ENCODE measurements at places on chromosomes 7 and 10.
A peak's percentile ranks its signal among the peaks of the same experiment; 100 is the strongest.

GRCh38 chr10:7484456-7485243 lies 73.8 kb upstream of the SFMBT2 start:
- peaks cover 31% of the 10 kb centered on the region for H3K36me3 ChIP-seq
- DNase-seq: peak; percentile 93
- H3K27me3 ChIP-seq: no peaks in the 10 kb centered on the region
- H3K4me3 ChIP-seq: peak overlapping the region; percentile 72
- H3K27ac ChIP-seq: peak overlapping the region; percentile 99
- H3K4me1 ChIP-seq: peaks cover 86% of the 10 kb centered on the region

GRCh38 chr7:130814778-130815335 lies 80.8 kb upstream of the KLF14 start:
- no peaks in the 10 kb centered on the region for H3K36me3 ChIP-seq
- no peak overlapping the region for H3K27ac ChIP-seq
- H3K4me3 ChIP-seq: no peak overlapping the region
- H3K4me1 ChIP-seq: no peaks in the 10 kb centered on the region
- no peak for DNase-seq

- peaks cover 2% of the 10 kb centered on the region for H3K27me3 ChIP-seq
- no peaks in the 10 kb centered on the region for H3K36me3 ChIP-seq
- no peak for DNase-seq
- no peak overlapping the region for H3K4me3 ChIP-seq
These were observed 52.5 kb upstream of the LHFPL3 start for GRCh38 chr7:104275900-104276299.

DNA sequence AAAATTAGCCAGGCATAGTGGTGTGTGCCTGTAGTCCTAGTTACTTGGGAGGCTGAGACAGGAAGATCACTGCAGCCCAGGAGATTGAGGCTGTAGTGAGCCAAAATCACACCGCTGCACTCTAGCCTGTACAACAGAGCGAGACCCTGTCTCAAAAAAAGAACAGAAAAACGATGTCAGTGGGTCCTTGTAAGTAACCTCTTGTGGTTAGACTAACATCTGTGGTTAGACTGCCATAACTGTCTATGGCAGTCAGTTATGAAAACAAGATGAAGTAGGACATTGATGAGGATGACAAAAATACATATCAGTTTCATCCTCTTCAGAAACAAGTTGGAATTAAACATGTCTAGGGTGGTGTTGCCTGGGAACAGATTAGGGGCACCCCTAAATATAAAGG lies 53.3 kb downstream of the AKAP9 start:
- H3K4me1 ChIP-seq: peaks cover 18% of the 10 kb centered on the region
- H3K4me3 ChIP-seq: no peak overlapping the region
- H3K36me3 ChIP-seq: peaks cover 24% of the 10 kb centered on the region
- H3K27me3 ChIP-seq: no peaks in the 10 kb centered on the region
- no peak overlapping the region for H3K27ac ChIP-seq

GRCh38 chr10:77442699-77443189 lies 194.9 kb downstream of the KCNMA1 start:
- no peak overlapping the region for H3K27ac ChIP-seq
- H3K4me1 ChIP-seq: no peaks in the 10 kb centered on the region
- DNase-seq: no peak

GRCh38 chr10:95290461-95291364 lies at the start of gene PDLIM1:
Gene PDLIM1 (minus strand): TSS chr10:95291003. CDS start chr10:95290915, 88 bp downstream.
- peaks cover 59% of the 10 kb centered on the region for H3K27me3 ChIP-seq
- peak; percentile 67 for DNase-seq
- no peaks in the 10 kb centered on the region for H3K36me3 ChIP-seq
- H3K27ac ChIP-seq: peak within 1 kb of the TSS; percentile 42

GRCh38 chr10:126156012-126156411 lies 232.3 kb downstream of the ADAM12 start:
- no peaks in the 10 kb centered on the region for H3K4me1 ChIP-seq
- H3K4me3 ChIP-seq: no peak overlapping the region
- H3K27ac ChIP-seq: no peak overlapping the region
- no peak for DNase-seq

GRCh38 chr10:129961157-129961701 lies 2.8 kb downstream of the EBF3 start:
- H3K4me1 ChIP-seq: peaks cover 14% of the 10 kb centered on the region
- peaks cover 70% of the 10 kb centered on the region for H3K27me3 ChIP-seq
- H3K4me3 ChIP-seq: no peak overlapping the region
- H3K27ac ChIP-seq: no peak overlapping the region
